ENCODE measurements at places on chromosomes 4 and X.

DNA sequence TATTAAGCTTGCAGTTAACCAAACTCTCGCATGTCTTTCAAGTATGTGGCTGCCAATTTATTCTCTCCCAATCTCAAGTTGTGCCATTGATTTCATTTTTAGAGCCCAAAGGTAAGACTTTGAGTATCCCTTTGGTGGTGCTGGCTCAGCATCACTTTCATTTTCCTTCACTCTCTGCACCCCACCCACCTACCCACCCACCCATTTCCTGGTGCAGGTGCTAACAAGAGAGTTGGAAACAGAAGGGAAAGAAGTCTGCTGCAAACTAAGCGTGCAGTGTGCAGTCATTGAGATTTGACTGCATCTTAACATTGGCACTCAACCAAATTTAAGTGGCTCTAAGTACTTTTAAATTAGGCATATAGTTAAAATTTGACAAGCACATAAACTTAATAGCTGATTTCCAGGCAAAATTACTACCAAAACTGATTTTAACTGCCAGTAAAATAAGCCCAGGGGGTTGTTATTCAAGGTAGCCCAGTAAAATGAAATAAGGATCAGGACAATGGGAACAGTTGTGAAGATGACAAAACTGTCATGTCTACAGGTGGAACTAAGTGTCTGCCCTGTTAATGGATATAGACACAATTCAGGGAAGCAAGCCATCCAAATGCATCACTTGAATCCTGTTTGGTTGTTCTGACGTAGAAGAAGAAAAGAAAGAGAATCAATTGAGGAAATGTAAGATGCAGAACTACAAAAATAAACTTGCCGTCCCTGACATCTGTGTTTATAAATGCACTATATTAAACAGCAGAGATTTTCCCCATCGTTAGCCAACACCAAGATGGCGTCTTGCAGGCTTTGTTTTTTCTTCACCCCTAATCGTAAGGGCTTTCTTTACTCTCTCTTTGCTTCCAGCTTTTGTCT lies 184.2 kb downstream of the KDR start:
- DNase-seq, result no peak

GRCh38 chr4:99847362-99847976 lies 30.8 kb downstream of the DAPP1 start:
- no peak for DNase-seq

- no peak for DNase-seq
These were observed 134.5 kb upstream of the NKX1-1 start for GRCh38 chr4:1540601-1541375.

DNA sequence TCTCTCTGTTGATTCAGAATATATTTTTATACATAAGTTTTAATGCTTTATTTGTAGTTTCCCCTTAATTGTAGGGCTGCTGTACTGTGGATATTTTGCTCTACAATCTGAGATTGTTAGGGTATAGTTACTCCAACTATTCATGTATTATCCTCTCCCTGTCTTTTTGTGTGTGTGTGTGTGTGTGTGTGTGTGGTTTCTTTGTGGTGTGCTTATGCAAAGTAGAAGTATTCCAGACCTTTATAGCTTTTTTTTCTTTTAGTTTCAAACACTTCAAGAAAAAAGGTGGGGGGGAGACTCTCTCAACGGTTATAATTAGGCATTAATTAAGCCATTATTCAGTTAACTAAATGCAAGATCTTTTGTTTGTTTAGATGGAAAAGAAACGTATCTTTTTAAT lies 6.7 kb downstream of the SMAD1 start:
- DNase-seq, result no peak

- DNase-seq, result no peak
These were observed 55.1 kb downstream of the NBDY start for GRCh38 chrX:56783996-56784620.

GRCh38 chrX:69530306-69530705 lies 26.2 kb downstream of the NALF2 start:
- no peak for DNase-seq

- DNase-seq, result no peak
These were observed 77.9 kb upstream of the NAP1L5 start for GRCh38 chr4:88775529-88775928.

DNA sequence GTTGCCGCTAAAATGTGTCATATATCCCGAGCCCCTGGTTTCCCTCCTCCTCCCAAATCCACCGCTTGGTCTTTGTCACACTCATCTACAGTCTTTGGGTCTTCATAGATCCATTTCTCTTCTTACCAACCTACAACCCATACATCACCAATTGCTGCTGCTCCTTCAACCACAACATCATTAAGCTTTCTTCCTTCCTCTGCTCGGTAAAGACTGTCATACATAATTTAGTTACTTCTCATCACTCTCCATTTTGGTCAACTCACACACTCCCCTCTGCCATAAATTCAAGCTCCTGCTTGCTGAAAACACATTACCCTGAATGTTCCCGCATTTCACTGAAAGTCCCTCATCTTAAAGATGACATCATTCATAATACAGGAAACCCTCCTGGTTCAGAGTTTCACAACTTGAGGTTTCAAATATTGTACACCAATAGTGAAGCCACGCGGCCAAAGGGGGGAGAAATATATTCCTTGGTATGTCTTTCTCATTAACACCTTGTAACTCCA lies 1.7 kb upstream of the DCTD start:
- no peak for DNase-seq

DNA sequence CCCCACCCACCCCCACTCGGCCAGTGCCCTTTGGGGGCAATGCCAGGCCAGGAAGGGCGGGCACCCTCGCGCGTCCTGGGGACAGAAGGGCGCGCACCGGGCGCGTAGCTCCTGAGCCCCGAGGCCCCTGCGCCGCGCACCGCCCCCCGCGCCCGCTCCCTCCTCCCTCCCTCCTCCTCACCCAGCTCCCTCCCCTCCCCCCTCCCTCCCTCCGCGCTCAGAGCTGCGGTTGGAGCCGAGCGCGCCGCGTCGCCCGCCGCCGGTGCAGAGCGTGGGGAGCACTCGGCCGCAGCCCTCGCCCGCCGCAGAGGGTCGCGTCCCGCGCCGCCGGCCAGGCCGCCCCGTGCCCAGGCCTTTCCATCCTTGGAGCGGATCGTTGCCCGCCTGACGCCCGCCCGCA lies at the start of gene ATP2B3:
ATP2B3 (plus strand) TSS at position 220 of the 400 bp plus-strand sequence. CDS start 18,606 bp downstream, outside the sequence.
- DNase-seq, result no peak
